ENCODE measurements at places on chromosomes 1 and 21.

DNA sequence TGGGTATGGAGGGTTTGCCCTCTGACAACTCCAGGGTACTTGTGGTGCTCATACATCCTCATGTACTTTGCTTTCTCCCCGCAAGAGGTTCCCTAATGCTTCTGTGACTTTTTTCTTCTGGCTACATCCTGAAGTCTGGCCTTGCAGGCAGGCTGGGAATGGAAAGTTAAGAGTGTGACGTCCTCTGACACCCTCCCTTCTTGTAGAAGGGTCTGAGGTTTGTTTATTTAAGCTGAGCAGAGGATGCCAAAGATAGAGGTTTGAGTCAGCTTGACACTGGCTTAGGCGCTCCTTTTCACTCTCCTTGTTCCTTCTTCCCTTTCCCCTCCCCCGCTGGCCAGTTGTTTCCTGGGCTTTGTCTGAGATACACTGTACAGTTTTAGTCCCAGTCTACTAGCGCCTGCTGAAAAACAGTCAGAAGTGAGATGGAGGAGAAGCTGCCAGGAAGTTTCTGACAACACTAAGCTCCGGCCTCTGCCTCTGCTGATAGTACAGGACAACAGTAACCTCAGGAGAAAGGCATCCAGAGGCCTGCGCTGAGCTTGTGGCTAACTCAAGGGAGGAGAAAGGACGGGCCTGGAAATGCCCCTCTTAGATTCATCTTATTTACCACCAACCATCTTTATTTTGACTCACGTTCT lies at the start of gene MACF1:
Gene MACF1, plus strand, starts transcription at position 255 of the 641 bp plus-strand sequence. Its CDS starts 328 bp downstream, at position 583.
- no peak for DNase-seq

GRCh38 chr1:169107603-169108208 lies 1.2 kb downstream of the ATP1B1 start:
- DNase-seq: peak; percentile 72

- no peak for DNase-seq
These were observed 65.4 kb downstream of the PBX1 start for GRCh38 chr1:164624400-164624799.

GRCh38 chr1:207949571-207950195 lies 38.8 kb upstream of the CD34 start:
- DNase-seq: no peak

All from RKO (cell line).